Fibroblast of lung (primary cell): ENCODE measurements at places on chromosomes 5 and 9. TPM values are rescaled to one million over a fixed set of nuclear protein-coding genes. Genes with fewer than 3 reads are reported as not detected.

The INSYN2B gene
- 2.8 and 3.6 TPM in 2 replicates for total RNA-seq

The PCDHGA2 gene
- total RNA-seq, result 2.8 and 4.5 TPM in 2 replicates

The MYO10 gene
- 82.2 and 95.5 TPM in 2 replicates for total RNA-seq

The CD274 gene
- 3.3 and 5.9 TPM in 2 replicates for total RNA-seq

The PCDHGC4 gene
- total RNA-seq, result 1.5 and 3.0 TPM in 2 replicates

DNA sequence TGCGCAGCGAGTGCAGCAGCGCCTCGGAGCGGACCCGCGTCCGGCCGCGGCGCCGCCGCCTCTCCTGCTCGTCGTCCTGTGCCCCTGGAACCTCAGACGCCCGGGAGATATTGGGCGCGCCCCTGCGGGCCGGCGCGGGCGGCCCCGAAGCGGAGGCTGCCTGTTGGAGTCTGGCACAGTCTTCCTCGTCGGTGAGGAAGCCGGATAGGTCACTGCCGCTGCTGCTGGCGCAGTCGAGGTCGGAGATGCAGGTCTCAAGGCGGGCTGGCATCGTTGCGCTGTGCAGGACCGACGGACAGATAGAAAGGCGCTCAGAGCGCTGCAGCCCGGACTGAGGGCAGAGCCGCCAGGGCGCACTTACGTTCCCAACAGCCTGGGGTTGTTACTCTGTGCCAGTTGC, 344 bp downstream of the NEUROG1 start:
- no peak overlapping the region for H3K27ac ChIP-seq
- H3K4me3 ChIP-seq, result no peak overlapping the region
- H3K36me3 ChIP-seq, result no peaks in the 10 kb centered on the region
- H3K27me3 ChIP-seq, result peaks cover 43% of the 10 kb centered on the region
- no peaks in the 10 kb centered on the region for H3K4me1 ChIP-seq

DNA sequence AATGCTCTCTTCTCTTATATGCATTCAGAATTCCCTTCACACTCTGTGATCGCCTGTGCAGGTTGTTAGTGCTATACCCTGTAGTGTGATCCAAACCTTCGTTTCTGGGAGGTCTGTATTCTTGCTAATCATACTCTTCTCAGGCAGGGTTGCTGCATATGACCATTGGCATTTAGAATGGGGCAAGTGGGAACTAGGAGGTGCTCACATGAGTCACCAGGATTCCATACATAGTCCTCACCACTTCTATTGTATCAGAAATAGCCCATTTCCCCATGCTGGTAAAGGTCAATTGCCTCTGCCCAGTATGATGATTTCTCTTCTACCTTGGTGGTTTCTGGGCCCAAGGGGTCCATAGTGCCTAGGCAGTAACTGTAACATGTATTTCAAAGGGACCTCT, 443.5 kb upstream of the CDH6 start:
- peak; percentile 47 for DNase-seq
- H3K27ac ChIP-seq, result no peak overlapping the region
- H3K36me3 ChIP-seq, result no peaks in the 10 kb centered on the region
- H3K4me1 ChIP-seq, result no peaks in the 10 kb centered on the region
- H3K4me3 ChIP-seq, result no peak overlapping the region

GRCh38 chr9:15717290-15717967, 164.6 kb downstream of the CCDC171 start:
- no peaks in the 10 kb centered on the region for H3K4me1 ChIP-seq
- DNase-seq, result no peak
- H3K27me3 ChIP-seq, result no peaks in the 10 kb centered on the region
- no peak overlapping the region for H3K4me3 ChIP-seq
- H3K27ac ChIP-seq, result no peak overlapping the region

GRCh38 chr9:83020864-83021263, 42.1 kb downstream of the RASEF start:
- H3K36me3 ChIP-seq, result no peaks in the 10 kb centered on the region
- no peak for DNase-seq
- no peaks in the 10 kb centered on the region for H3K27me3 ChIP-seq
- no peak overlapping the region for H3K27ac ChIP-seq
- H3K4me3 ChIP-seq, result no peak overlapping the region

DNA sequence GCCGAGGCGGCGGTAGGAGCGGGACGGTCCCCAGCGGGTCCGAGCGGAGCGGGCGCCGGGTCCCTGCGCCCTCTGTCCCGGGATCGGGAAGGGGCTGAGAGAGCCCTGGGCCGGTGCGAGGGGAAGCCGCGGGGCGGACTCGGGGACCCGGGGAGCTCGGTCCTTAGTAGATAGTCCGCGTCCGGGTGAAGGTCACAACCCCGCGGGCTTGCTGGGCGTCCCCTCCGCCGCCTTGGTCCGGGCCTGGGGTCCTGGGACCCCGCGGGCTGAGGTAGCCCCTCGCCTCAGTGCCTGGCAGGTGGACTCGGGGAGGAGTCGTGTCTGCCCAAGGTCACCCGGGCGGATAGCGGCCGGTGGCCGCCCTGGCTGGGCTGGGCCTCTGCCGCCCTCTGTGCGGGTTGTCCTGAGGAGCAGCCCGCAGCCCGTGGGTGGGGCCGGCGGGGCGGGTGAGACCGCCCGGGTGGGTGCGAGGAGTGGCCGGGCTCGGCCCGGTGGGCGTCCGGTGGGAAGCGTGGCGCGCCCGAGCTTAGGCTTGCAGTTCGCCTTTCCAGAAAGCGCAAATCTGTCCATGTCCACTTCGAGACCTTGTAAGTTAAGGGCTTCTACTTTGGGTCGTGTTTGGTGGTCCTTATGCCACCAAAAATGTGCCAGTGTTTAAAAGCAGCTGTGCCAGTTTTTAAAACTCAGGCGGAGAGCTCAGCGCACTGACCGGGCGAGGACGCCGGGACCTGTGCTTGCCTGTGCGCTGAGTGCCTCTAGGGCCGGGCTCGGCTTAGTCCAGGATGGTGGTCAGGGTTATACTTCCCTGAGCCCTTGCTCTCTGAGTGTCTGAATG, 554 bp downstream of the SDHA start:
- peak overlapping the region; percentile 82 for H3K27ac ChIP-seq
- DNase-seq, result peak; percentile 36
- no peaks in the 10 kb centered on the region for H3K27me3 ChIP-seq
- H3K4me1 ChIP-seq, result peaks cover 9% of the 10 kb centered on the region
- H3K4me3 ChIP-seq, result peak overlapping the region; percentile 93

DNA sequence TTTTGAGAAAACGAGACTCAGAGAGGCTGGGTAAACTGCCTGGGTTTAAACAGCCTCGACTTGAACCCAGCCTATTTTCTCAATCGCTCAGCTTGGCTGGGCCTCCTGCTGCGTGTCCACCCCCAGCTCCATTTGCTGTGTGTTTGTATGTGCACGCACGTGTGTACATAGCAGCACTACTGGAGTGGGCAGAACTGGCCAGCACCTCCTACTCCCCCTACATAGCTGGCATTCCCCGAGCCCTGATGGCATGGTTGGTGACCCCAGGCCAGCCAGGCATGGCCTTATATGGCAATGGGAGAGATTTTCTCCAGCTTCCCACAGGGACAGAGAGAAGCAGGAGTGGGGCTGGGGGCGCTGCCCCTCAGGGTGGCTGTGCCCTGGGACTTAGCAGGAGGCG, 4.1 kb downstream of the AIF1L start:
- DNase-seq, result no peak
- no peaks in the 10 kb centered on the region for H3K4me1 ChIP-seq
- no peak overlapping the region for H3K27ac ChIP-seq
- peaks cover 27% of the 10 kb centered on the region for H3K27me3 ChIP-seq
- H3K4me3 ChIP-seq, result no peak overlapping the region
- H3K36me3 ChIP-seq, result no peaks in the 10 kb centered on the region

DNA sequence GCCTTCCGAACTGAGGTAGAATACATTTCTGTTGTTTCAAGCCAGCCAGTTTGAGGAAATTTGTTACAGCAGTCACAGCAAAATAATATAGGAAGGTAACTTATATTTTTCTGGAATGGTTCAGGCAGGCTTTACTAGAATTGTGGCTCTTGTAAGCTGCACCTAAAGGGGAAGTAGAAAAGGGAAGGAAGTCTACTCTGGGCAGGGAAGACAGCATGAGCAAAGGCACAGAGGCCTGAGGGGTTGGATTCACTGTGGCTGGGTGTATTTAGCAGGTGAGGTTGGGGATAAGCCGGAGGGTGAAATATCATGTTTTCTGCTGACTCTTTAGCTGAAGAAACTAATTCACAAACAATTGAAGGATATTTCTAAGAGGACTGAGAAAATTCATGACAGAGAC, 183.5 kb downstream of the GAS1 start:
- no peaks in the 10 kb centered on the region for H3K27me3 ChIP-seq
- no peaks in the 10 kb centered on the region for H3K4me1 ChIP-seq
- no peaks in the 10 kb centered on the region for H3K36me3 ChIP-seq
- H3K4me3 ChIP-seq, result no peak overlapping the region
- no peak for DNase-seq
- no peak overlapping the region for H3K27ac ChIP-seq

GRCh38 chr9:36499174-36499890, 73.4 kb upstream of the MELK start:
- no peaks in the 10 kb centered on the region for H3K36me3 ChIP-seq
- no peaks in the 10 kb centered on the region for H3K4me1 ChIP-seq
- peaks cover 7% of the 10 kb centered on the region for H3K27me3 ChIP-seq
- H3K4me3 ChIP-seq, result no peak overlapping the region

- peak overlapping the region; percentile 46 for H3K27ac ChIP-seq
- H3K4me3 ChIP-seq, result no peak overlapping the region
- DNase-seq, result peak; percentile 52
- no peaks in the 10 kb centered on the region for H3K27me3 ChIP-seq
- H3K36me3 ChIP-seq, result peaks cover 59% of the 10 kb centered on the region
Measured at GRCh38 chr5:150129813-150130492, 25.7 kb downstream of the PDGFRB start.

- H3K36me3 ChIP-seq, result no peaks in the 10 kb centered on the region
- peak; percentile 87 for DNase-seq
- no peaks in the 10 kb centered on the region for H3K27me3 ChIP-seq
- H3K4me1 ChIP-seq, result peaks cover 5% of the 10 kb centered on the region
- H3K27ac ChIP-seq, result peak overlapping the region; percentile 16
Measured at GRCh38 chr9:3498691-3499090, 27.1 kb downstream of the RFX3 start.

GRCh38 chr5:4924577-4924976, 215.6 kb upstream of the ADAMTS16 start:
- H3K36me3 ChIP-seq, result no peaks in the 10 kb centered on the region
- no peak overlapping the region for H3K4me3 ChIP-seq
- DNase-seq, result no peak
- no peaks in the 10 kb centered on the region for H3K4me1 ChIP-seq
- no peaks in the 10 kb centered on the region for H3K27me3 ChIP-seq

DNA sequence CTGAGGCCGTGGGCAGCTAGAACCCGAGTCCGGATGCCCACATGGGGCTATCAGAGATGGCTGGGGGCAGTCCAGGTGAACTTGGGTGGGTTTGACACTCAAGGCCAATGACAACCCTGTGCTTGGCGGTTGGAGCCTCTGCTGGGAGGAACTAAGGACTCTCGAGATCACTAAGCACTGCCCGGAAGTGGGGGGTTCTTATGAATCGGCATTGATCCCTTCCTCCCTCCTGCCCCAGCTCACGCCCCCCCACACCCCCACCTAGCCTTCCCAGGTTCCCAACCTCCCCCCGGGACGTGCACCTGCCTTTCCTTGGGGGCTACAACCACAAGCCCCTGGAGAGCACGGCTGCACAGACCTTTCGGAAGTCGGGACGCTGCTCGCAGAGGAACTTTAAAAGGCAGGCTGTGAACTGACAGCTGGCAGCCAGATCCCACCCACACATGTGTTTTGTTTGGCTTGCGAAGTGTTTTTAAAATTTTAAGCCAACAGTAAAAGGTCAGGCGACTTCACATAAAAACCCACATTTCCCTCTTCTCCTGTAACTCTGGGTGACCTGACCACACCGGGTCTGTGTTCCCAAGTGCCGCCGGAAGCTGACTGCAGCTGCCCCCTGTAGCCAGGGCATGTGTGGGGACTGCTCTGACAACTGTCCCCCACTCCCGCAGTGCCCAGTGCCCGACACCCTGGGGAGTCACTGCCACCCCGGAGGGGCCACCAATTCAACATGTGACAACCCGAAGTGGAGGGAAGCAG, 5.1 kb upstream of the RALGDS start:
- DNase-seq, result peak; percentile 53
- no peak overlapping the region for H3K4me3 ChIP-seq
- H3K4me1 ChIP-seq, result peaks cover 21% of the 10 kb centered on the region
- no peak overlapping the region for H3K27ac ChIP-seq
- H3K27me3 ChIP-seq, result no peaks in the 10 kb centered on the region
- H3K36me3 ChIP-seq, result no peaks in the 10 kb centered on the region

- H3K27ac ChIP-seq, result no peak overlapping the region
- H3K36me3 ChIP-seq, result no peaks in the 10 kb centered on the region
- H3K4me1 ChIP-seq, result no peaks in the 10 kb centered on the region
- H3K27me3 ChIP-seq, result no peaks in the 10 kb centered on the region
- H3K4me3 ChIP-seq, result no peak overlapping the region
- DNase-seq, result no peak
Measured at GRCh38 chr5:132687995-132688394, 14.2 kb downstream of the IL4 start.

DNA sequence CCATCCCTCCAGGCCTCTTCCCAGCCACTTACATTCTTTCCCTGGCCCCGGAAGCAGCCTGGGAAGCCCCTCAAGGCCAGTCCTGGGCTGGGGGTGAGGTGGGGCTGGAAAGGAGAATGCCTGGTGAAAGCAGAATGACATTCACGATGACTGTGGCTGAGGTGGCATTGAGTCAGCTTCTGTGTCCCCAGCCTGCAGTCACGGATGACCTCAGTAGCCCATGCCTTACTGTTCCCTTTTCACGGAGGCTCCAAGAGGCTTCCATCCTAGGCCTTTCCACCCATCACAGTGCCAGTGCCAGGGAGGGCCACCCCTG, 2.7 kb downstream of the PRDM12 start:
- H3K4me3 ChIP-seq, result no peak overlapping the region
- no peak for DNase-seq
- H3K27me3 ChIP-seq, result peaks cover 55% of the 10 kb centered on the region

GRCh38 chr5:124253203-124253810, 493.1 kb downstream of the ZNF608 start:
- H3K27me3 ChIP-seq, result no peaks in the 10 kb centered on the region
- H3K27ac ChIP-seq, result no peak overlapping the region
- H3K36me3 ChIP-seq, result no peaks in the 10 kb centered on the region
- no peak for DNase-seq
- H3K4me1 ChIP-seq, result no peaks in the 10 kb centered on the region

DNA sequence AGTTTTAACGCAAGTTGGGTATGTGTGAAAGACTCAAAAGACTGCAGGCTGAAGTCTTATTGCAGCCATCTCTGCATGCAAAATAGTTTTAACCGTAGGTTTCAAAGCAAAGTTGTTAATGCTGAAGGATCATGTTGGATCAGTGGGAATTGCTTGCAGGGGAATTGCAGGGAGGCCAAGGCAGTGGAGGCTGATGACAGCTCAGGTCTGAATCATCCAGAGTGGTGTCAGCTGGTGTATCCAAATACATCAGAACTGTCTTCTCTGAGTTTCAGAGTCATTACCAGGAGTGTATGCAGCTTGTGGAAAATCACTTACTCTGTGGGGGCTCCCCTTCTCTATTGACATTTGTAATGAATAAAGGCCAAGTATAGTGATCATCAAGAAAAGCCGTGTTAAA, 435.7 kb downstream of the SH3GL2 start:
- no peak overlapping the region for H3K4me3 ChIP-seq
- no peaks in the 10 kb centered on the region for H3K27me3 ChIP-seq
- no peaks in the 10 kb centered on the region for H3K36me3 ChIP-seq
- no peak overlapping the region for H3K27ac ChIP-seq
- no peak for DNase-seq
- no peaks in the 10 kb centered on the region for H3K4me1 ChIP-seq

- H3K4me3 ChIP-seq, result no peak overlapping the region
- no peaks in the 10 kb centered on the region for H3K4me1 ChIP-seq
- H3K27ac ChIP-seq, result no peak overlapping the region
- DNase-seq, result peak; percentile 57
Measured at GRCh38 chr9:134253606-134254205, 72.5 kb upstream of the RXRA start.

- no peak overlapping the region for H3K27ac ChIP-seq
- no peaks in the 10 kb centered on the region for H3K36me3 ChIP-seq
- no peaks in the 10 kb centered on the region for H3K27me3 ChIP-seq
- H3K4me1 ChIP-seq, result no peaks in the 10 kb centered on the region
Measured at GRCh38 chr9:38160613-38161215, 91.7 kb upstream of the SHB start.
